Left ventricle myocardium inferior (tissue), 1 donor: ENCODE measurements at places on chromosomes 2 and 18. TPM values are rescaled to one million over a fixed set of nuclear protein-coding genes. Genes with fewer than 3 reads are reported as not detected.
A peak's percentile ranks its signal among the peaks of the same experiment; 100 is the strongest.

The BOK gene
- total RNA-seq: 2.4 TPM

The PCARE gene
- total RNA-seq: 0.74 TPM

The IL36A gene
- not detected for total RNA-seq

The SERPINB13 gene
- not detected for total RNA-seq

DNA sequence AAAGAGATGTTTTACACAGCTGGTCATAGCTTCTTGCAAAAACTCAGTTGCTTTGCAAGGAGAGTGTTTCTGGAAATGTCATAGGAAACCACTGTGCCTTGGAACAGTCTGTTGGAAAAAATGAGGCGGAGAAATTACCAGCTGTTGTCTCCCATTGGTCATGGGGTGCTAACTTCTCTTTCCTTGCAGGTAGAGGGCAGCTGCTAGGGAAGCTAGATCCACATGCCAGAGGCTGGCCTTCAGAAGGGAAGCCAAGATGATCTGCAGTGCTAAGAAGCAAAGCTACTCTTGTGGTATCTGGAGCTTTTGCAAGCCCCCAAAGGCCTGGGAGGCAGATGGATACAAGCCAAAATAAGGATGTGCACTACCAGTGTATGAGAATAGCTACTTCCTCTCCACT lies 34.8 kb upstream of the LAMA1 start:
- no peak overlapping the region for H3K27ac ChIP-seq
- no peak overlapping the region for H3K4me3 ChIP-seq
- no peak for DNase-seq
- H3K27me3 ChIP-seq: peaks cover 14% of the 10 kb centered on the region
- H3K36me3 ChIP-seq: no peaks in the 10 kb centered on the region
- no peaks in the 10 kb centered on the region for H3K4me1 ChIP-seq

DNA sequence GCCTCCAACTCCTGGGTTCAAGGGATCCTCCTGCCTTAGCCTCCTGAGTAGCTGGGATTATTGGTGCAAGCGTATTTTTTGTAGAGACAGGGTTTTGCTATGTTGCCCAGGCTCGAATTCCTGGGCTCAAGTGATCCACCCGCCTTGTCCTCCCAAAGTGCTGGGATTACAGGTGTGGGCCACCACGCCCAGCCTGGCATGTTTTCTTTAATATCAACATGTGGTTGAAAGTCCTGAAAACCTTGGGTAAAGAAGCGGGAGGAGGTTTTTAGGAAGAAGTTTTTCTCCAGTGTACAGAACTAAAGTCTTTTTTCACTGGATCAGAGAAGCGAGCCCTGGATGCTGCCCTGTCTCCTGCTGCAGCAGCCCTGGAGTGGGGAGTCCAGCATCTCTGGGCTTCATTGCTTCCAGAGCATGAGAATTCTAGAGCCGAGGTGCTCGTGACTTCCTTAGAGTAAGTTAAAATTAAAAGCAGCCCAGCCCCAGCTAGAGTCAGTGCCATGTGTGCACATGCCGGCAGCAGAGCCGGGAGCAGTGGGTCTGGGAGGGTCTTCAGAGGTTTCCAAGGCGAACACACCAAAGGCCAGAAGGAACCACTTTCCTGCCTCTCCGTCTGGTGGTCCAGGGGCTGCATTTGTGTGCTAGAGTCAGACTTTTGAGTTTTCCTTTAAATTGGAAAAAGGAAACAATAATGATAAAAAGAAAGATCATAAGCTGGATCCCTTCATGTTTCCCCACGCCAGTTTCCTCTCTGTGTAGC lies 31.2 kb downstream of the ITGB1BP1 start:
- H3K4me3 ChIP-seq: no peak overlapping the region
- no peak for DNase-seq
- H3K27ac ChIP-seq: peak overlapping the region; percentile 80
- peaks cover 60% of the 10 kb centered on the region for H3K36me3 ChIP-seq
